ENCODE measurements at places on chromosomes 12 and 14. TPM values are rescaled to one million over a fixed set of nuclear protein-coding genes. Genes with fewer than 3 reads are reported as not detected.

The NAV3 gene
- 4.3 TPM for total RNA-seq

The ACOT2 gene
- 51.6 TPM for total RNA-seq

The CEP170B gene
- total RNA-seq = 25.5 TPM

The RASSF9 gene
- 0.94 TPM for total RNA-seq

The RGS6 gene
- total RNA-seq = not detected

The SLC2A14 gene
- not detected for total RNA-seq

The DIO3 gene
- total RNA-seq = not detected

The KTN1 gene
- total RNA-seq = 107 TPM

The PTCSC3 gene
- not detected for total RNA-seq

The HOXC12 gene
- not detected for total RNA-seq

The OR6C4 gene
- not detected for total RNA-seq

The SERPINA9 gene
- not detected for total RNA-seq

The LPAR5 gene
- 0.62 TPM for total RNA-seq

The CLEC7A gene
- total RNA-seq = not detected

The TAS2R43 gene
- total RNA-seq = not detected

The CLEC1A gene
- not detected for total RNA-seq

The SYNE2 gene
- total RNA-seq = 10.3 TPM

The PLBD1 gene
- total RNA-seq = 6.3 TPM

The COPZ1 gene
- 280 TPM for total RNA-seq

The TSPAN11 gene
- 0.20 TPM for total RNA-seq

The TPH2 gene
- total RNA-seq = not detected

The IKZF4 gene
- 1.7 TPM for total RNA-seq

The CNIH1 gene
- 262 TPM for total RNA-seq

The SYNDIG1L gene
- not detected for total RNA-seq

The SLC6A12 gene
- 0.72 TPM for total RNA-seq

The GMFB gene
- 71.7 TPM for total RNA-seq

The GPR84 gene
- total RNA-seq = not detected

The FAM161B gene
- total RNA-seq = 1.5 TPM

The G2E3 gene
- 9.7 TPM for total RNA-seq

The SLCO1B1 gene
- total RNA-seq = 0.46 TPM

The PLEKHG7 gene
- not detected for total RNA-seq

The SERPINA12 gene
- not detected for total RNA-seq

All from A549 treated with GW870086 at 1 μM for 4 hours (cell line).